ENCODE measurements at places on chromosomes 1 and 21. TPM values are rescaled to one million over a fixed set of nuclear protein-coding genes. Genes with fewer than 3 reads are reported as not detected.

The TNFRSF9 gene
- total RNA-seq, result 42.9 TPM

The KHDRBS1 gene
- 64.7 TPM for total RNA-seq

The CHIA gene
- total RNA-seq, result not detected

The LIN28A gene
- 0.86 TPM for total RNA-seq

The TAS1R3 gene
- total RNA-seq, result under 0.01 TPM

The CELA2A gene
- total RNA-seq, result not detected

The PADI2 gene
- total RNA-seq, result 0.89 TPM

The SPRR4 gene
- total RNA-seq, result not detected

The PCSK9 gene
- 0.03 TPM for total RNA-seq

The OR2L8 gene
- not detected for total RNA-seq

The AIRE gene
- not detected for total RNA-seq

The RBM11 gene
- 4.1 TPM for total RNA-seq

Measured in Daoy (cell line).